Fibroblast of skin of left quadriceps (primary cell): ENCODE measurements at places on chromosomes 3 and 15.

DNA sequence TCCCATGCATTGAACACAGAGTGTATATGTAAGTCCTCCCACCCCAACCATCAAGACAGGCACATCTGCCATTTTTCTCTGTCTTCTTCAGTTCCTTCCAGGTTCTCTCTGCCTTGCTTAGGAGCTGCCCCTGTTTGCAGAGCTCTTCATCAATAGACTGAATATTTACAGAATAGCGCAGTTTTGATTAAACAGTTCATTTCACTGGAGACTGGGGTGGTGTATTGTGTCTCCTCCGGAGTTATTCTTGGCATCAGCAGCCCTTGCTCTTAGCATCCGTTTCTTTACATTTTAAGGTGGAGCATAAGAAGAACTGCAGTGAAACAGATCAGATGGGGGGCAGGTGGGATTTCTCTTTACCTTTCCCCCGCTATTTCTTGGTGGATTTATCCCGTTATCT is 87.7 kb downstream of the LIPC start:
- no peak for DNase-seq

- no peak for DNase-seq
Measured at GRCh38 chr3:126417515-126417914, 22.8 kb downstream of the CFAP100 start.

- no peak for DNase-seq
Measured at GRCh38 chr3:31421314-31422048, 111.2 kb upstream of the STT3B start.

GRCh38 chr3:179961071-179961702 is 75.5 kb downstream of the PEX5L start:
- no peak for DNase-seq

- DNase-seq: peak; percentile 45
Measured at GRCh38 chr15:71705151-71705550, 105.2 kb upstream of the NR2E3 start.

DNA sequence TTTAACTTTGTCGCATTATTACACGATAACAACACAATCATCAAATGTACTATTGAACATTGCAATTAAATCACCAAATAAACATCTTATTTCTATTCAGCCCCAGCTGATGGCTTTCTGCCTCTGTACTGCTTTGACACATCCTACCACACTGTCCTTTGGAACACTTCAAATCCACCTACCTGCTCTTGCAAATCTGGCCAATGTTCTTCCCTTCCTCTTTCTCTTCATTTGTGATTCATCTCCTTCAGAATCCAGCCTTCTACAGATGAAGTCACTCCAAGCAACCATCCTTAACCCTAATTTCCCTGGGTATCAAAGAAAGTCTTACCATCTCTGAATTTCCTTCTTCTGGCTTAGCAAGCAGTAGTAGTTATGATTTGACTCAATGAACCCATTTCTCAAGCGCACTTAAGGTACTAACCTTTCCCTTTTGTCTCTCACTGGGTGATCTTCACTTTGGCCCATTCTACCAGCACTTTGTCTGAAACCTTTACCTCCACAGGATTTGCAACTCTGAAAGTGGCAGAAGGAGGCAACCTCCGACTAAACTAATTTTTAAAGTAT is 502.9 kb downstream of the FOXP1 start:
- DNase-seq: no peak

DNA sequence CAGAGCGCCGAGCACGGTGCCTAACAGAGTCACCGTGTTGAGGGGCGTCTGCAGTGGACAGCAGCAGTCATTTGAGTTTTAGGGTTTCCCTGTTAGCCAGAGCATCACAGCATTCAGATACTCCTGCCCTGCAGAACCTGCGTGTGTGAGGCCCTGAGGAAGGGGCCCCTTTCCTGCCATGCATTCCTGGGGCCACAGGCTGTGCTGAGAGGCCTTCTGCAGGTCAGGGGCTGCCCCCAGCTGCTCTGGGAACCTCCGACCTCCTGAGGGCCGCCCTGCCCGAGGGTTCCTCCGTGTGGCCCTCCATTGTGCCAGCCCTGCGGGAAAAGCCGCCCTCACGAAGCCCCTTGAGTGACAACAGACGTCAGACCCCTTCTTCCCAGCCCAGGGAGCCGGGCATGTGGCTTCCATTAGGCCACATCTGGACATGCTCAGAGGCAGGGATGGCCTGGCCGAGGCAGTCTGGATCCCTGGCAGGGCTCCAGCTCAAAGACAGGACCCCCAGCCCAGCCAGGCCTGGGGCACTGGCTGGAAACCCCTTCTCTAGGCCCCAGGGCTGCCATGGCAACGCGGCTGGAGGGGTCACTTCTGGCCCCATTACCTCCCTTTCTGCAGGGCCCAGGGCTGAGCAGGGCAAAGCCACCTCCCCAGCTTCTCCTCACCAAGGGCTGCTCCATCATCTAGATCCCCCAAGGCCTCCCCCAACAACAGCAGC is 25.3 kb downstream of the FBLN2 start:
- DNase-seq: no peak

GRCh38 chr3:136942803-136943202 is 15.0 kb upstream of the IL20RB start:
- DNase-seq: no peak
